ENCODE measurements at places on chromosomes 3 and 15.

GRCh38 chr3:171123915-171124314 lies 97.4 kb upstream of the SLC2A2 start:
- no peak for DNase-seq

DNA sequence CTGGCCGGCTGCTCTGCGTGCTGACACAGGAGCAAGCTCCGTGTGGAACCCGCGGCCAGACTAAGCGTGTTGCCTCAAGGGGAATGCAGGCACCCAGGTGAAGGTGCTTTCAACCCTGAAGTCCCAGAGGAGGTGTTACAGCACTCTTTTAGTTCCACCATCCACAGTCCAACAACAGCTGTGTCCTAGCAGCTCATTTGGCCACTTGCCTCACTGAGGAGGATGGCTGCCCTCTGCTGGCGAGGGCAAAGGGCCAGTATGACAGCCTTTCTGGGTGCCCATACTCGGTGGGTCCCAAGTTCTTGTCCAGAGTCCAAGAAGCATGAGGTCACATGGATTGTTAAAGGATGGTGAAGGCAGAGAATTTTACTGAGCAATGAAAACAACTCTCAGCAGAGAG lies 87.8 kb downstream of the C3orf85 start:
- no peak for DNase-seq

- DNase-seq: no peak
These were observed 9.0 kb downstream of the C2CD4A start for GRCh38 chr15:62075595-62076277.

GRCh38 chr15:76208084-76208785 lies 103.0 kb downstream of the ETFA start:
- no peak for DNase-seq

DNA sequence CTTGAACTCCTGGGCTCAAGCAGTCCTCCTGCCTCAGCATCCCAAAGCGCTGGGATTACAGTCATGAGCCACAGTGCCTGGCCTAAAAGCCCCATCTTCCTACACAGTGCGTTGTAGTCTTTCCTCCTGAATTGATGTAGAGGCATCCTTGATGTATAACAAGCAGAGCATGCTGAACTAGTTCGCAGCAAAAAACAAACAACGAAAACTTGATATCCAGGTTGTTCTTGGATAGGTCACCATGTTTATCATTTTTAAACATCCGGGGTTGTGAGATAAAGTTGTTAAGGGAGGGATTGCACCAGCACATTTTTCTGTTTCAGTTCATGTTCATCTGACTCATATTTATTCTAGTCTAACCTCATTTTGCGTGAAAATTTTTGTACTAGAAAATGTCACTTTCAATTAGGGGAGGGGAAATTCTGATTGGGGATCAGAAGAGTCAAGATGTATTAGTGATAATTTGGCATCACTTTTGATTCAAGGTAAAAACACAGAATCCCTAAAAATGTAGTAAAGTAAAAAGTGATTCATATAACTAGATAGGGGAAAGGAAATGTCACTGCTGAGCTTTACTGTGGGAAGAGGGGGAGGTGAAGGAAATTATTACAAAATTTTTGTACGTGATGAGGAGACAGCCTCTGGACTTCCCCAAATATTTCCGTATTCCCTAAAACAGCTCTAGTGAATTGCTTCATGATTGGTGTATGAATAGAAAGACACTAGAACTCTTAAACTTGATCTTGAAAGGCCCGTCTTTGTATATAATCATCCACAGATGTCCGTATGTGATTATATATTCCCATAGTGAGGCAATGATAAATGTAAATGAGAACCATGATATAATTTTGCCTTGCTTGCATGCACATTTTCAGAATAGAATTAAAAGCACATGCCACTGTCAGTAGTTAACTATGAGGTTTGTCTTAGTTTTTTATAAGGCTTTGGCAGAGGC lies 22.9 kb downstream of the RAB8B start:
- no peak for DNase-seq

DNA sequence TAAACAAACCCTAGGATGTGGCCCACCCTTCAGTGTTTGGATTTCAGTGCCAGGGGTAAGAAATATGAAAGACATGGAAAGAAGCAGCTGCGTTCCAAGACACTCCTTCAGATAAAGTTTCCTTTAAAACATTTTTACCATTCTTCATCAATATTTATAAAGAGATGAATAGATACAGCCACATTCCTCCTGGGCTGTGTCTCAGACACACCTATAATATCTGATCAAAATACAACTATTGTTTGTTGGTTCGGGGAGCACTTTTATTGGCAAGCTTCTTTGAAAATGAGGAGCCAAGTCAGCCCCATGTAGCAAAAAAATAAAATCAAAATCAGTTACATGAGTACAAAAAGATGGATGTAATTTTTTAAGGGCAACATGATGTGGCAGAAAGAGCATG lies 53.2 kb downstream of the RPL22L1 start:
- no peak for DNase-seq

- DNase-seq: no peak
These were observed 183.3 kb downstream of the NSUN3 start for GRCh38 chr3:94246171-94246570.

- DNase-seq: no peak
These were observed 38.6 kb downstream of the SCN5A start for GRCh38 chr3:38610934-38611333.

DNA sequence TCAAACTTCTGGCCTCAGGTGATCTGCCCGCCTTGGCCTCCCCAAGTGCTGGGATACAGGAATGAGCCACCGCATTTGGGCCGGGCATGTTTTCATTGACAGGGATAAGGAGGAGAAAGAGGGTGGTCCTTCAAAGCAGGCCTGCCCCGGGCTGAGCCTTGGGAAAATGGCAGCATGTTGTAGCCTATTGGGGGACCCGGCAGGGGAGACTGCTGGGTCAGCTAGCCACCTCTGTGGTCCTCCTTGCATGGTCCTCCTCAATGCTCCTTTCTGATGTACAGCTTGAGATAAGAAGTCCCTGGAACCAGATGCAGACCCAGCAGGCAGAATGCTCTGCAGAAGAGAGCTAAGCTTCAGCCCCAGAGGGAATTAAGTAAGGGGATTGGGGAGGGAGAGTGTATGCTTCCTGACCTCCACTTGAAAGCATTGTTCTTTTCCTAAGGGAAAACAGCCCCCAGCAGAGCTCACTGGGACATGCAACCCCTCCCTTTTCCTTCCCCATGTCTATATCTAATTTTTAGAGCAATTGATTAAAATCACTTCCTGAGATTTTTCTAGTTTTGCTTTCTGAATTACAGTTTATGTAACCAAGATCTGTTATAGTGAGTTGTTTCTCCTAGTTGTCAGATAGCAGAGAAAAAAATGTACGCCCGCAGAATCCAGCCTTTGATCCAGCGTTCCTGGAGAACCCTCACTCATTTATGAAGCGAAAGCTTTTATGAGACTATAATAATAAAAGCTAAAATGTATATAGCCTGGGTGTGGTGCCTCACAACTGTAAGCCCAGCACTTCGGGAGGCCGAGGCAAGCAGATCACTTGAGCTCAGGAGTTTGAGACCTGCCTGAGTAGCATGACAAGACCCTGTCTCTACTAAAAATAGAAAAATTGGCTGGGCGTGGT lies 48.7 kb upstream of the VILL start:
- no peak for DNase-seq

DNA sequence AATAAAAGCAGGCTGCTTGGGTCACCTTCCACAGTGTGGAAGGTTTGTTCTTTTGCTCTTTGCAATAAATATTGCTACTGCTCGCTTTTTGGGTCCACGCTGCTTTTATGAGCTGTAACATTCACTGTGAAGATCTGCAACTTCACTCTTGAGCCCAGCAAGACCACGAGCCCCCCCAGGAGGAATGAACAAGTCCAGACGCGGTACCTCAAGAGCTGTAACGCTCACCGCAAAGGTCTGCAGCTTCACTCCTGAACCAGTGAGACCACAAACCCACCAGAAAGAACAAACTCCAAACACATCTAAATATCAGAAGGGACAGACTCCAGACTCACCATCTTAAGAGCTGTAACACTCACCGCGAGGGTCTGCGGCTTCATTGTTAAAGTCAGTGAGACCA lies 47.5 kb upstream of the CCR4 start:
- DNase-seq: no peak
